Inflammatory macrophage treated with lipopolysaccharide for 1 hour (primary cell): ENCODE measurements at places on chromosomes 2 and 18.

DNA sequence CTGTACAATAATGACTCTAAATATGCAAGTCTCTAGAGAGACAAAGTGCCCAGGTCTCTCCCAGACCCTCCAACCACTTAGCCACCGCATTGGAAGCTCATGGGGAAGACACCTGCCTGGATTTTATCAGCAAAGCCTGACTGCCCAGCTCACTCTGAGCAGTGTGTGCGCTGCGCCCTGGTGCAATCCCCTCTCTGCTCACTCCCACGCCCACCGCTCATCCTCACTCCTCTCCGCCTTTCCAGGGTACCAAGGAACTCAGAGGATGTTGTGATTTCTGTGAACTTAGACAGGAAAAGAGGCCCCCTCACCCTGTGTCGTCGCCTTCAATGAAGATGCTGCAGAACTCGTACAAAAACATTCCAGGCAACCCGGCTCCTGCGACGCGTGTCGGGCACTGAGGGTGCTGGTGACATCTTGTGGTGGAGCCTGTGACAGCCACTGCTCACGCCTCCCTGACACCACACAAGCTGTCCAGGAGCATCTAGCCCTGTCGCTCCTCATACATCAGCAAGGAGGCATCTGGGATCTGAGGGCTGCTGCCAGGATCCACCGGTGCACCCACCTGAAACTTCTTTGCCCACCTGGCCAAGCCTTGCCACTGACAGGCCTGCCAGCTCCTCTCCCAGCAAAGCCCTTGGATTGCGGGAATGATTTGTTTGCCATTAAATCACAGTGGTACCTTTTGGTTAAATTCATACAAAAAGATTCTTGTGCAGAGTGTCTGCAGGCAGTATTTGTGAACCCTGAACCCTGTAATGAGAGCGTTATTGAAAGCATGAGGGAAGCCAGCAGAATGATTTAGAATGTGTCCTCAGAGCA lies 220.4 kb downstream of the ZNF516 start:
- DNase-seq: no peak

DNA sequence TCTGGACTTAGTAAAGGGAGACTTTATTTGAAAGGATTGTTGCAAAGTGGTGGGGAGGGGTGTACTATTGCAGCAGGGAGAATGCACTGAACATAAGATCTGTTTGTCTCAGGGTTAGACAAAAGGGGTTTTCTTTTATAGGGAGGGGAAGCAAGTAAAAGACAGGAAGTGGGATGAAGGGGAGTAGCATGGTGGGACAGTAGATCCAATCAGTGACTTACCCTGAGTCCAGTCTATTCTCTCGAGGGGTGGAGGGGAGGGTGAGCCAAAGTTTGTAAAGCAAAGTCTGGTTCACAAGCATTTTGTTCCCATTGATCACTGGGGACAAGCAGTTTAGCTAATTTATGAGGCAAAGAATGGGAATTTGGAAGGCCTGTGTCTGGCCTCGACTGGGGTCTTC lies 35.0 kb upstream of the CYP27C1 start:
- no peak for DNase-seq

DNA sequence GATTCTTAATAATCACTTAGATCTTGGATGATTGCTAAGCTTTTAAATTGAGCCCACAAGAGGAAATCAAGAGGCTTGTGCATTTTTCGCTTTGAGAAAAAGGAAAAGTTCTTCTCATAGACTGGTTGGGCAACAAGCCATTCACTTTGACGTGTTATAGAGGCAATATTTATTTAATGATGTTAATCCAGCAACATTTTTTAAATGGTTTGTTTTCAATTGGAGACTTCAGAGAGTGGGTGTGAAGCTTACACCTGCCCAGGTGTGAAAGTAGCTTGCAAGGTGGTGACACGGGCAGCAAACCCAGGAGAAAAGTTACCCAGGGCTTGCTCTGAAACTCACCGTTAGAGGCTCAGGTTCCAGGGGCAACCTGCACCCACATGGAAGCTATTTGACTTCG lies 858.9 kb downstream of the GALR1 start:
- no peak for DNase-seq

DNA sequence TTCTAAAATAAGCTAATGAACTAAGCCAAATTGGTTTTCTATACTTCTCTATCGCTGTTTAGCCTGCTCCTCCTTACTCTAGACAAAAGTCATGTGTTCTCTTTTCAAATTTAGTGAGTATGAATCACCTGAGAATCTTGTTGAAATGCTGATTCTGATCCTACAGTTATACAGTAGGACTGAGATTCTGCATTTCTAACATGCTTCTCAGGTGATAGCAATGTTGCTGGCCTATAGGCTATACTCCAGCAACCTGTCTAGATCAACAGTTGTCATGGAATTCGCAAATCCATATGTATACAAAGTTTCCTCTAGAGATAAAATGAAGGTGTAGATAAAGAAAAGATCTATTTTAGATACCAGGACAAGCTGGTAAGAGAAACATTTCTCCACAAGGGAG lies 62.9 kb downstream of the MEMO1 start:
- DNase-seq: no peak

DNA sequence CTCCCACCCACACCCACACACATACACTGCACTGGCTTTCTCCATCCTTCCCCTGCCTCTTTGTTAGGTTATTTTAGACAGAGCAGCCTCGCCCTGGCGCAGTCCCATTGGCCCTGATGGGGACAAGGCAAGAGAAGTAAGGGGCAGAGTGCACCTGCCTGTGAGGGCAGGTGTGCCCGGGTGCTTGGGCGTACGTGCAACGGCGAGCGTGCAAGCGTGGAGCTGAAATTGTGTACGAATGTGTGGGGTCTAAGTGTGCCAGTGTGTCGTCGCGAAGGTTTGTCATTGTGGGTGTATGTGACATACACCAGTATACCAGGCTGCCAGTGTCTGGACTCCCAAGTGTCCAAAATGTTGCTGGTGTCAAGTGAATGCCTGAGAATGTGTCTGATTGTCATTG lies 544 bp downstream of the LRATD1 start:
- no peak for DNase-seq

DNA sequence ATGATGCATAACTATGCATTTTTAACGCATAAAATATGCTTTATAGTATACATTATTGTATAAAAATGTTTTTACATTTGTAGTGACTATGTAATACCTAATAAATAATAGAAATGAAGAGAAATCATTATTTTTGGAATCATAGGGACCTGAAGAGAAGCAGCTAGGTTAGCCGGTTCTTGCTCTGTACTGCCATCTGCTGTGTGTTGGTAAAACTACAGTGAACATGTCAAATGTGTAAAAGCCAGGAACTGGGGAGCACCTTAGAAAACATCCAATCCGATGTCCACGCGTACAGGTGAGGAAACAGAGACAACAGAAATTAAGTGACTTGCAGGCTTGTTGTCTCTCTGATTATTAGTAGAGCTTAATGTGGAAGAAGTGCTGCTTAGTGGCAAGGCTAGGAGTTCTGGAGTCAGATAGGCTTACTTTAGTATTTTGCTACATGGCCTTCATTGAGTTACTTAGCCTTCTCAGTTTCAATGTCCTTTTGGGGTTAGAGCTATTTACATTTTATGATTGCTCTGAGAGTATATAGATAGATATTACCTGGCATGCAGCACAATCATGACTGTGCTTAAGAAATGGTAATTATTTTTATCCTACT lies 386.5 kb downstream of the DLGAP1 start:
- peak; percentile 68 for DNase-seq

DNA sequence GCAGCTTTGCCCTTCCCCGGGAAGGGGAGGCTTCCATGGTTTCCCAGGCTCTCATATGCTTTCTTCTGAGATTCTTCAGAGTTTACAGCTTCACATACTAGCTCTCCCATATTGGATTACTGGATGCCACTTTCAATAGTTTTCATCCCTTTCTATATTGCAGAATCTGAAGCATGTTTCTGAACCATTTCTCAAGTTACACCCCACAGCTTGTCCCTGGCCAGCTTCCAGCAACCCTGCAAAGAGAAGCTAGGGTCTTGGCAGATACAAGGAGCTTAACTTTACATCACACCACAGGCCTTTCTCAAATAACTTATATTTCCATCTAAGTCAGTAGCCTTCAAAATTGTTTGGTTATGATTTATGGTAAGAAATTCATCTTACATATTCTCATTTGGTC lies 39.6 kb downstream of the LHCGR start:
- DNase-seq: no peak

DNA sequence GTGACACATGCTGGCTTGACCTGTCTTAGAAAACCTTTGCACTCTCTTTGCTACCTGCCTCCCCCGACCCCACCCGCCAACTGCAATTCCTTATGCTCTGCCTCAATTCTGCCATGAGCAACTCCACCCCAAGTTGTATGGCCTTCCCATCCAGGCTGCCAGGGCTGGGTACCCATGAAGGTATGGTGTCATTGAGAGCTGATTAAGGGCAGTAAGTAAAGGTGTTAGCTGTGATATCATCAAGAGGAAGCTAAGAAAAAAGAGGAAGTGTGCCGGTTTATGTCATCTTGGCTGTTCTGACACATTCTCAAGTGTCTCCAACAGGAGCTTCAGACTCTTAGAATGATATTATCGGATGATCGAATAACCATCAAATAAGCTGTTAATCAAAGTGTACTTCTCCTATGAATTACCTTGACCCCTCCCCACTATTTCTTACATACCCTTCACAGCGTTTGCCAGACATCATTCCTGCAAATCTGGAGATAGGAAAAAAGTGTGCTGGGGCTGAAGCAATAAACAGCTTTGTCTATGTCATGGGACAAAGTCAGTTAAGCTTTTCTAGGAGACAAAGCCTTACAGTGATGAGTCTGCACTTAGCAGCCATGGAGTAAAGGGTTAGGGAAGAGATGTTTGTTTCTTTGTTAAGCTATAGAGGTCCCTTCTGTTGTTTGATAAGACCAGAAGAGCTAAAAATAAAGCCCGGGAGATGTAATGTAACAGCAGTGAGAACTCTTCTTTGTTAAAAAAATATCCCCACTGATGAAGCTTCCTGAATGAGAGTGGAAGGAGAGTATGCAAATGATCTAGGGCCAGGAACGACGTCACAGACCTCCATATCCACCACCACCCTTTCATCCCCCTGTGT lies 40.4 kb upstream of the SMAD2 start:
- peak; percentile 69 for DNase-seq

DNA sequence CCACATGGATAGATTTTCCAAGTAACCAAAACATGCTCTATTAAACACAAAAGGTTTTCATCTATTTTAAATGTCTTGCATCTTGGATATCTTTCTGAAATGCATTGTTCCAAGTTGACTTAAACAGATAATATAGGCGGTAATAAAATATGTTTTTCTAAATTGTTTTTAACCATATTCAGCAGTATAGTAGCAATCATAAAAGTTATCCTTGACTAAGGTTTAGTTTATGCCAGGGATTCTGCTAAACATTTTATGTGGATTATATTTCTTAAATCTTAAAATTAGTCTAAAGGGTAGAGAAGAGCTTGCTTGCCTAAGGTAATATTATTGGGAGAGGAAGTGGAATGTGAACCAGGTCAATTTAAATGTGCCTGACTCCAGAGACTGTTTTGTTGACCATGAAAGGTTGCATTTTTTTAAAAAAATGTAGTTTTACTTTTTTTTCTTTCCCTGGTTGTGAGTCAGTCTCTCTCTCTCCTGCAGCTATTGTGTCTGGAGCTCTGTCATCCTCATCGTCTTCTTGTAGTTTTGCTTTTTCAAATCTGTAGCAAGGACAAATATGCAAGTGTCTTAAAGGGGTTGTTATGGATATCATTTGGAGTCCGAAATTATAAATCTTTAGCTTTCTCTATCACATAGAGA lies 309.1 kb upstream of the COL3A1 start:
- DNase-seq: no peak

DNA sequence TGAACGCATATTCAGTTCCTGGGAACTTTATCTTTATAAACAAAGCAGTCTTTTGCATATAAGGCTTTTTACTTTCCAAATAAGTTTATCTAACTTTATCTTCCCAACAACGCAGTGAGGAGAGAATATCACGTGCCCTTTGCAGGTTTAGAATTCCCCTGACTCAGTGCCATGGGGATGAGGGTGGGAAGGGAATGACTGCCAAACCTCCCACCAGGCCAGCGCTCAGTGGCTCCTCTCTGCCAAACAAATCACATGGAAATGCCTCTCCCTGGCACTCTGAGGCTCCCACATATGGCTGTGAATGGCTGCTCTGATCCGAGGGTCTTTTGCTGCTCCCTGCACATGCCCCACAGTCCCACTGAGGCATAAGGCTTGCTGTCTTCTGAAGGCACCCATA lies 158.3 kb downstream of the DNAH6 start:
- DNase-seq: no peak

GRCh38 chr2:212727751-212728150 lies 189.1 kb upstream of the ERBB4 start:
- no peak for DNase-seq

DNA sequence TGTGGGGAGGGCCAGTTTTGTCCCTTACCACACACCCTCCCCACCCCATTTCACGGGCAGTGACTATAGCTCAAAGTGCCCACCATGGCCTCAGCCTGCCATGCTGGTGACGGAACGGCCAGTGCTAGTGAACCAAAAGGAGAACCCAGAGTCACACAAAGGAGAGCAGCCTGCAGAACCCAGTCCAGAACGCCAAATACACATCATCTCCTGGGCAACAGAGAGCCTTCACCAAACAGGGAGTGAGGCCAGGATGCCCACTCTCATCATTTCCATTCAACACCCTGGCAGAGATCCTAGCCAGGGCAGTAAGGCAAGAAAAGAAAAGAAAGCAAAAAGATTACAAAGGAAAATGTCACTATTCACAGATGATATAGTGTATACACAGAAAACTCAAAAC lies 38.3 kb downstream of the HDAC4 start:
- no peak for DNase-seq

- no peak for DNase-seq
Measured at GRCh38 chr2:140348826-140349225, 1568.6 kb upstream of the NXPH2 start.

DNA sequence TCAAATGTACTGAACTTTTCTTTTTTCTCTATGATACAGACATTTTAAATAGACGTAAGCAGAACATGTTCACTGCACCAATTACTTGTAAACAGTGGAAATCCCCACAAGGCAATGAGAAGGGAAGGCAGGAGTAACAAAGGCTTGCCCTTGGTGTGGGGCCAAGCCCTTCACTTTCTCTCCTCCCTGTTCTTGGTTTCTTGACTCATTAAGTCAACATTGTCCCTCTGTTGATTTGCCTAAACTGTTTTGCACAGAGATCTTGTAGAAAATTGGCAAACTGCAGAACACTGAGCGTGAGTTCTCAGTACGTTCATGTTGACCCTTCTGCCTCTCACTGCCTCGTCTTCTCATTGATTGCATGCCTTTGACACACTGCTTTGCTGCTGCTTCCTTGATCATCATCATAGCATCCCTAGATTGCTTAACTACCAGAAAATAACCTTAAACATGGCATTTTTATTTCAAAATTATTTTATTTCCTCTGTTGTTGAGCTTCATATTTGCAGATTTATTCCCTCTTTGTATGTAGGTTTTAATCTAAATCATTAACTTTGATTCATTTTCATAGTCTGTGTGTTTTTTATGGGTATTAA lies 257.7 kb downstream of the PTGR3 start:
- no peak for DNase-seq
